Prostate gland (tissue), 2 donors: ENCODE measurements at places on chromosomes 6 and 20.
A peak's percentile ranks its signal among the peaks of the same experiment; 100 is the strongest.

- no peak for DNase-seq
Measured at GRCh38 chr6:152096863-152097496, 289.5 kb downstream of the ESR1 start.

- DNase-seq: no peak
Measured at GRCh38 chr20:46022411-46023147, 6.4 kb upstream of the SLC12A5 start.

DNA sequence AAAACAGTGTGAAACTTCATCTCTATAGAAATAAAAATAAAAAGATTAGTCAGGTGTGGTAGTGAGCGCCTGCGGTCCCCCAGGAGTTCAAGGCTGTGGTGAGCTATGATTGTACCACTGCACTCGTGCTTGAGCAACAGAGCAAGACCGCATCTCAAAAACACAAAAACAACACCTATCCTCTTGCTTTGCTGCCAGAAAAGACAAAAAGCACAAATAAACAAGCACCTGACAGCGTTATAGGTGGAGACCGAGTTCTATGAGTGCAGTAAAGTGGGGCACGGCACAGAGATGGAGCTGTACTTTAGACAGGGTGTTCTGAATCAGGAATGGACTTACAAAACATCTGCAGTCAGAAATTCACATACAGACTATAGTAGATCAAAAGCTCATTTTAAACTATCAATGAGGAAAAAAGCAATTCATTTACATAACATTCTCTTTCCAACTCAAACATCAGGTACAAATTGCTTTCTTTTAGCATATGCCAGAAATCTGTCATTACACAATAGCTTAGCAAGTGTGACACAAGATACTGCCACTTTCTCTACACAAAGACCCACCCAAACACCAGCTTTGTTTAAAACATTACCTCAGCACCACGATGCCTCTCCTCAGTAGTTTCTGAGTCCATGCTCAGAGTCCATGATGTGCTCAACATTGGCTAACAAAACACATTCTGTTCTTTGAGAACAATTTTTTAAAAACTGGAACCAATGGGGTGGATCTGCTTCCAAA, 10.1 kb downstream of the EZR start:
- no peak for DNase-seq

- peak; percentile 78 for DNase-seq
Measured at GRCh38 chr6:156564127-156564806, 212.9 kb upstream of the ARID1B start.

DNA sequence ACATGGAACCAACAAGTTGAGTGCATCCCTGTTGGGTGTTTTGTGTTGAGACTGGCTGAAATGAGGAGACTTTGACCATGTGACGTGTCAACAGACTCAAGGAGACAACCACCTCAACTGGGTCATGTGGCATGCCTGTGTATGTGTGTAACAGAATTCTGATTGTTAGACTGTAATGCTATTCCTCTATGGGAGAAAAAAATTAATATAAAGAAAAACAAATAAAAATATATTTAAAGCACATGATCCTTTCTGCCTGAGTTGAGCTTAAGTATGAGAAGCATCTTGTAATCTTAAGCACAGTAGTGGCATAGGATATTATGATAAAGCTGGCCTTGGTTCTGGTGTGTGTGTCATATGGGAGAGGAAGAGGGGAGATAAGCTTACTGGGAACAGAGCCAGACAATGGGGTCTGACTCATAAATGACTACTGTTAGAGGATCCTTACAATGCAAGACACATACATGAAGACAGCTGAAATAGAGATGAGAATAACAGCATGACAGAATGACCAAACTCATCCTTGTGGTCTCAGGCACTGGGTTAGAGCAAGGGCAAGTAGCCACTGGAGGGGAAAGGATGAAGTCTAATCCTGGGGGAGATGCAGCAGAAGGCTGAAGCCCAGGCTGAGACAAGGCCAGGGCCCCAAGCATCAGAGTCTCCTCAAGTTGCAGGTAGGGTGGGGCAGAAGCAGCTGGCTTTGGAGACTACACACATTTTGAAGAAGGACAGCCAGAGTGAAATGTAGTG, 9.2 kb downstream of the TP53INP2 start:
- DNase-seq: no peak

GRCh38 chr6:53290537-53291510, 57.9 kb downstream of the ELOVL5 start:
- no peak for DNase-seq

DNA sequence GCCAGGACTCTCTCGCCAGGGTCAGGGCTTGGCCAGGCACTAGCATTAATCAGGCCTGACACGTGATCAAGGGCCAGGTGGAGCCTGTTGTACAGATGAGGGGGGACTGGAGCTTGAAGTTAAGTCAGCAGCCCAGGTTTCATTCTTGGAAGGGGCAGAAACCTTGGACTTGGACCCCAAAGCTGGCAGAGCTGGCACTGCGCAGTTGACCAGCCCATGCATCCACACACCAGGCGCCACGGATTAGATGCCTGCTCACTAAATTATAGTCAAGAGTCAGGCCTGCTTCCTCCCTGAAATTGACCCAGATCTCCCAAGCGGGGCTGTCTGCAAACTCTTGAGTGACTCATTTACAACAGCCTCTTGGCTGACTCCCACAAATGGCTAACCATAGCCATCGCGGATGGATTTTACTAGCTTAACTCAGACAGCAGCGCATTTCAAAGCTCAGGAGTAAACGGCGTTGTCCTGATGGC, 4.1 kb upstream of the TAF4 start:
- DNase-seq: no peak

DNA sequence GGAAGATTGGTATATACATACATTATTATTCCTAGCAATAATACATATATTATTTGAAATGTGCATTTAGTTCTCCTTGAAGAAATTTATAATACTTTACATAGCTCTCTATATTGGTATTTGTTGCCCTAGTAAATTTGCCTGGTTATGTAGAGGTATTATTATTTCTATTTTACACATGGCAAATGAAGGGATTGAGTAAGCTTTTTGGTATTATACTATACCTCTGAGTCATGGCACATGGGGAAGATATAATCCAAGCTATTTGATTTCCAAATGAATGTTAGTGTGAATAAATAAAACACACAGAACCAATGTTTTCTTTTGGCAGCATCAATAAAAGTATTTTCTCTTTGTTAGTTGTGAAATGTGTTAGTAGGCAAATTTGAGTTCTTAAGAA, 409.6 kb upstream of the SLC35B3 start:
- DNase-seq: no peak

DNA sequence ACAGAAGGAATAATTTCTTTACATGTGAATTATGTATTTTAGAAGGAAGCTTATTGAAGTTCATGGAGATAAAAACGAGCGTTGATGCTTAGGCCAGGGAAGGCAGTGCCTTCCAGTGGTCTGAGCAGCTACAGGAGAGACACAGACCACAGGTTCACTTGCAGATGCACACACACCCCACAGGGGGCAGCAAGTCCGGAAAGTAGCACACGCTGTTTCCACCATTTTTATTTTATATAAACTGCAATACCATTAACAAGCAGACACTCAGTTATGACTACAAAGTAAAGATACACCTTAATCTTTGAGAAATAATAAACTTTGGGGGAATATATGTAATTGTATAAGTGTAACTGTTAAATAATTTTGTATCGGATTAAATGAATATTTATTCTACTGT, 13.5 kb upstream of the DACT2 start:
- no peak for DNase-seq

DNA sequence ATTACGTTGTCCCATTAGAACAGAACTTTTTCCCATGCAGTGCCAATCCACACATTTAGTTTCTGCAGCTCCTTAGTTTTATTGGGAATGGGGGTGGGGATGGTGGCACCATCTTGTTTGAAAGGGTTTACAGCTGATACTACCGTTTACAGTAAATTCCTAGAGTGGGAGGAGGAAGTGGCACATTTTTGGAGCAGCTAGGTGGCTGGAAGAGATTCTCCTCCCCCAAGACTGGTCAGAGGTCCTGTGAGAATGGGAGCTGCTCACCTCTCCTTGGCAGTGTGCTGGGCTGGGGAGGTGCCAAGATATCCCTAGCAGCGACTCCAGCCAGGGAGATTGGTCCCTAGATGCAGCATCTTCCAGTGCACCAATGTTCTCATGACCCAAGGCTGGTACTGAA, 12.4 kb upstream of the CCN6 start:
- no peak for DNase-seq

DNA sequence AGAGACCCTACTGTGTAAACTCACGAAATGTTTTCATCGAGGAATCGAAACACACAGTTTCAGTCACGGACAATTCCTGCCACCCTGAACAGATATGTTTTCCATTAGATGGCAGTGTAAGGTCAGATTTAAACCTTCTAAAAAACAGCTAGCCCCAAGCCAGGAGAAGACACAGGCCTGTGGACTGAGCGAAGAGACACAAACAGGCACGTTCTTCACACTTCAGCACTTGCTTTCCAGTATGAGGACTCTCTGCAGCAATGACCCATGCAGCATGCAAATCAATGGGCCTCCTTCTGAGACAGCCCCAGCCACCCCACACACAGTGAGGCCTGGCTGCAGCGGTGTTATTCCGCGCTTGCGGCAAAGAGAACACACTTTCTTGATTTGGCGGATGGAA, 31.9 kb downstream of the HUS1B start:
- no peak for DNase-seq

DNA sequence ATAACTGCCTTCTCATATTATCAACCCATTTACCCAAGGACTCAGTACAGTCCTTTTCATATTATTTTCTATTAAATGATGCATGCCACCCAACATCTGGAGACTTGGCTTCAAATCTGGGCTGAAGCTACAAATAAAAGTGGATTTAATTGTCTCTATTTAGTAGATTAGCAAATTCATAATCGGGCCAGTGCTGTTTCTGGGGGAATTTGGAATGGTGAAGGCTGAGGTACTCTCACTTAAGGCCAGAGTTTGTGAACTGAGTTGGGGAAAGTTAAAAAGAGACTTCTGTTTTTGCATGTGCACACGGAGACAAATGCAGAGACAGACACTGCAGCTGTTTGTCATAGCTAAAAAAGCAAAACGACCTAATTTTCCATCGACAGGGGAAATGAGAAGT, 100.9 kb downstream of the PFDN4 start:
- DNase-seq: no peak

GRCh38 chr20:46735436-46735835, 26.0 kb downstream of the SLC2A10 start:
- no peak for DNase-seq

GRCh38 chr20:35432430-35432735, 5.6 kb downstream of the GDF5 start:
- no peak for DNase-seq

- DNase-seq: no peak
Measured at GRCh38 chr6:84546427-84546914, 217.9 kb downstream of the TBX18 start.

DNA sequence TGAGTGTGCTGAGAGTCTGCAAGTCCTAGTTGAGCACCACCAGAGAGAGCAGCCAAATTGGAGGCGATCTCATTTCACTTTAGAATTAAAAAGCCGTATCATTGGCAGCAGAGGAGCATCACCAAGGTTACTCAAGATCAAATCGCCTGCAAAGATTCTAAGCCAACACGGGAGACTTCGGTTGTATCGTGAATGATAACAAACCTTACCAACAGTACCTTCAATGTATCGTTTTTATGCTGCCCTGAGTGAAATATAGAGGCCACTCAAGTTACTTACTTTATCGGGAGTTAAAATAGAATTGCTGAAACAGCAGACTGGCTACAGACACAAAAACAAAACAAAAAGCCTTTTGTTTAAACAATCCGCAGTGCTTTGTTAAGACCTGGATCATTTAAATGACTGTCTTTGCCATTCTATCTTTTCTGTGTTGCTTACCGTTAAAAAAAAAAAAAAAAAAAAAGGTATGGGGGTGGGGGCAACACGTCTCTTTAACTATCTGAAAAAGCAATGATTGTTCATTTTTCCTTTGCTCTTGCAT, 14.2 kb downstream of the NHSL1 start:
- no peak for DNase-seq

DNA sequence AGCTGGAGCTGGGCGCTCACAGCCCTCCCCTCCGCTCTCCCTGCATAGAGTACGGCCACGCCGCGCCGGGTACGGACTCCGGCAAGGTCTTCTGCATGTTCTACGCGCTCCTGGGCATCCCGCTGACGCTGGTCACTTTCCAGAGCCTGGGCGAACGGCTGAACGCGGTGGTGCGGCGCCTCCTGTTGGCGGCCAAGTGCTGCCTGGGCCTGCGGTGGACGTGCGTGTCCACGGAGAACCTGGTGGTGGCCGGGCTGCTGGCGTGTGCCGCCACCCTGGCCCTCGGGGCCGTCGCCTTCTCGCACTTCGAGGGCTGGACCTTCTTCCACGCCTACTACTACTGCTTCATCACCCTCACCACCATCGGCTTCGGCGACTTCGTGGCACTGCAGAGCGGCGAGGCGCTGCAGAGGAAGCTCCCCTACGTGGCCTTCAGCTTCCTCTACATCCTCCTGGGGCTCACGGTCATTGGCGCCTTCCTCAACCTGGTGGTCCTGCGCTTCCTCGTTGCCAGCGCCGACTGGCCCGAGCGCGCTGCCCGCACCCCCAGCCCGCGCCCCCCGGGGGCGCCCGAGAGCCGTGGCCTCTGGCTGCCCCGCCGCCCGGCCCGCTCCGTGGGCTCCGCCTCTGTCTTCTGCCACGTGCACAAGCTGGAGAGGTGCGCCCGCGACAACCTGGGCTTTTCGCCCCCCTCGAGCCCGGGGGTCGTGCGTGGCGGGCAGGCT, 4.6 kb downstream of the KCNK15 start:
- no peak for DNase-seq

DNA sequence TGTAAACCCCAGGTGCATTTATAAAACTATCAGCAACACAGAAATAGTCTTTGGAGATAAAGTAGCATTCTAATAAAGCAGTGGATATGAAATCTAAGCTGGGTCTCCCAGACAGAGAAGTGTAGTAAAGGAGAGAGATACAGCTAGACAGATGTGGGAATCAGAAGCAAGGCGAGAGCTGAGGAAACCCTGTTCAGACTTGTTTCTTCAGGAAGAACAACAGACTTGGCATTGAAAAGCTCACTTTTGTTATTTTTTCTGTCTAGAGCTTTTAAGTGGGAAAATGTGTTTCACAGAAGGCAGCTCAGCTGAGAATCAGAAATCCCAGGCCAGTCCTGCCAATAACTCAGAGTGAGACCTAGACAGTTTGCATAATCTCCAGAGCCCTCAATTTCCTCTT, 52.9 kb downstream of the SLC35B3 start:
- no peak for DNase-seq
